Neural progenitor cell (in vitro differentiated cells): ENCODE measurements at places on chromosomes 2 and 18. TPM values are rescaled to one million over a fixed set of nuclear protein-coding genes. Genes with fewer than 3 reads are reported as not detected.
A peak's percentile ranks its signal among the peaks of the same experiment; 100 is the strongest.

ERBB4 gene
- total RNA-seq, result 0.59 and 1.5 TPM in 2 replicates

DNA sequence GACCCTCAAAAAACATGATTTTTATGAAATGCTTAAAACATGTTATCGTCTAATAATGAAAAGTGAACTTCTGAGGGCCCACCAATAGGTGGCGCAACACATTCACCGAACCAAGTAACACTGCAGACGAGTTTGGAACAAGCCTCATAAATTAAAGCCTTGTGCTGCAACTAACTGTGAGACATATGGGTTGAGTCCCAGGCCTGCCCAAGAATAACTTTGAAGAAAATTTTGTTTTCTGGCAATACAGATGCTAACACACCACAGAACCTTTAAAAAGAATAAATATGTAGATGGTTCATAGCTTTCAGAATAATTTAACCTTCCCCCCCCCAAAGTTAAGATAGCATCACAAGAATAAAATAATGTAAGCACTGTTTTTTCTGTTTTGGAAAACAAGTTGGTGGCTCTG lies 285.9 kb downstream of the RNF144A start:
- peak; percentile 71 for DNase-seq

CNTNAP5 gene
- 0.19 TPM in 1 of 2 replicates, not detected in the other for total RNA-seq

DNA sequence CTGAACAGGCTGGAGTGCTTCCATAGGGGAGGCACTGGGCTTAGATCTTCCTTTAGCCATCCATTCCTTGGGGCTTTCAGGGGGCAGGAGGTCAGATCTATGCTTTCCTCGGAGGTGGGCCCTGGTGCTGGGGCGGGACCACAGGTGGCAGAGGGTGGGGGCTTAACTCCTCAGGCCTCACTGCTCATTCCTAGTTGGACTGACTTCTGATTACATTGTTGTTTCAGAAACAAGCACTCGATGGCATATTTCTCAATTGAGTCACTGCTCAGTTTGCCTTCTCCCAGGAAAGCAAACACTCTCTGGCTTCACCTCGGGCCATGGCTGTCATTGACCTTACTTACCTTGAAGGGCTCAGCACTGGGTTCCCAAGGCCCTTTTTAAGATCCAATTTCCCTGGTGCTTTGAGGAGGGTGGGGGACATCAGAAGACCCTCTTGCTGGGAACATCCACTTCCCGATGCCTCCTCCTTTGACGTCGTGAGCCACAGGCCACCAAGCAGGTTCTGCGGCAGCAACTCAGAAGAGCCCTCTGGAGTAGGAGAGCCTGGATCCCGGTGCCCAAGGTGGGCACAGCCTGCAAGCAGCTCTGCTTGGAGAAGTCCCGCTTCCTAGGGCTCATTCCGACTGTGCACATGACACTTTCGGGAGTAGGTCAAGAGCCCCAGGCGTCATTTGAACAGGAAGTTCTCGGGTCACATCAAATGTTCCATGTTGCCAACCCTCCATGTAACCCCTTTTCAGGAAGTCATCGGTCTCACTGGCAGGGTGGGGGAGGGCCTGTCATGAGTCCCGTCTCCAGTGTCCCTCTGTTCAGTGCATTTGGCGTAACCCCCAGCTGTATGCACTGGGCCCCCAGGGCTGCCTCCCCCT lies 40.6 kb downstream of the SDC1 start:
- no peak for DNase-seq

DNA sequence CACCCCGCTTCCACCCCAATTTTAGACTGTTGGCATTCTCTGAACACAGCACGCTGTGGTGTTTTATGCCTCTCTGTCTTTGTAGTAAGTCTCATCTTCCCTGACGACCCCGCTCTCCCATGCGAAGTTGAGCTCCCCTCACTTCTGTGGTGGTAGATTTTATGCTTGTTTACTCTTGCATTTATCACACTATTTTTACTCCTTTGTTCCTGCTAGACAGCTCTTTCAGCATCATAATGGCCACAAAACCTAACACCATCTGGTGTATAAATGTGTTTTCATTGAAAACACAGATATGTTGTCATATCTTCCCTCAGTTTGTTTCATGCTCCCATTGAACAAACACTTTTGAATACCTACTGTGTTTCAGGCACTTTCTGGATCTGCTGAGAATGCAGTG lies 57.1 kb downstream of the PKP4 start:
- no peak for DNase-seq

DNA sequence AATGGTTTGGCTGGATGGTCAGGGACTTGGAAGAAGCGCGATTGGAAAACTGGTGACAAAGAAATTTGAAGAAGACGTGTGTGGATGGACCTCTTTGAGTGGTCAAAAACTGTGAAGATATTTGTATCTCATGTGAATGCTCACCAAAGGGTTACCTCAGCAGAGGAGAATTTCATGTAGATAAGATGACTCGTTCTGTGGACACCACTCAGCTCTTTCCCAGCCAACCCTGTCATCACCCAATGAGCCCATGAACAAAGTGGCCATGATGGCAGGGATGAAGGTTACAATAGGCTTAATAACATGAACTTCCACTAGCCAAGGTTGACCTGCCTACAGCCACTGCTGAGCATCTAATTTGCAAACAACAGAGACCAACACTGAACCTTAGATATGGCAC lies 248.3 kb downstream of the KCNE4 start:
- DNase-seq, result no peak

DNA sequence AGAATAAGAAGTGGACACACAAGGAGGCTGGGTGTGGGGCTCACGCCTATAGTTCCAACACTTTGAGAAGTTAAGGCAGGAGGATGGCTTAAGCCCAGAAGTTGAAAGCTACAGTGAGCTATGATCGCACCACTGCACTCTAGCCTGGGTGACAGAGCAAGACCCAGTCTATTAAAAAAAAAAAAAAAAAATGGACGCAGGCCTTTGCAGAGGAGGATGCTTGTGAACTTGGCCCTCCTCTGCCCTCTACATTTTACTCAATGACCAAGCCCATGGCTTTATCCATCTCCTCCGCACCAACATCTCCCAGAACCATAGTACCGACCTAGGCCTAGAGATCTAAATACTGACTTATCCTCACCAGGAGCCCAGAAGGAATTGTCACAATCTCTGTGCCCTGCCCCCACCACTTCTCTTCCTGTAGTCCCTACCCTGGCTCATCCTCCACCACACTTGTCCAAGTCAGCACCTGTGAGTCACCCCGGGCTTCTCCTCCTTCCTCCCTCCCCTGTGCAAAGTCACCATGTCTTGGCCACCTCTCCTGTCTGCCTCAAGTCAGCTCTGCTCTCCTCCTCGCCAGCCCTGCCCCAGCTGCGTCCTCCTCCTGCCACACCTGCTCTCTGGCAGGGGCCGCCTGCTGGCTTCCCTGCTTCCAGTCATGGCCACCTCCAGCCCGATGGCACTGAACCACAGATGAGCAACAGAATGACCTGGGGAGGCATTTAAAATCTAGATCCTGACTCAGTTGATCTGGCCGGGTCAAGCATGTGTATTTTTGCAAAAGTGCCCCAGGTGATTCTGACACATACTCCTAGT lies 35.8 kb upstream of the ASPRV1 start:
- no peak for DNase-seq

MEP1B gene
- not detected in 2 replicates for total RNA-seq

STPG4 gene
- not detected in 2 replicates for total RNA-seq

POTEJ gene
- 0.21 TPM in 1 of 2 replicates, not detected in the other for total RNA-seq

DNA sequence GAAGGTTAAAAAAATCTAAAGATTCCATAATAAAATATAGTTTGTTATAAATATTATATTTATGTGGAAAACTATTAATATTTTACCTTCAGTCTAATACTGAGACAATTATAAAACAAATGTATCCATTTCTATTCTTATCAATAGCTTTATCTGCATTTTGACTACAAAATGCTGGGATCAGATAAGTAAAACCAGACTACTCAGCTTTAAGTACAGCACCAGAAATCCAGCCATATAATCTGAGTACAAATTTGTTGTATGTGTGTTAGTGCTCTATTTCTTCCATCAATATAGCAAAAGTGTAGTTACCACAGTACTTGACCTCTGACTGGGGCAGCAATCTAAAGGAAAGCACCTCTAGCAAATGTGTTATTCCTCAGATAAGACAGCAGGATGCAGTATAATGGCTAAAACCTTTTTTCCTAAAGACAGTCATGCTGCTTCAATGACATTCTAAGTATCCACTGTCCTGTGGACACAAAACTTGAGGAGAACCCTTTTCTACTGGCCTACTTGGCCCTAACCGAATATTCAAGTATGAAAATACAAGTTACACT lies 68.1 kb downstream of the OLA1 start:
- peak; percentile 31 for DNase-seq

FBXO48 gene
- total RNA-seq, result 2.7 and 2.9 TPM in 2 replicates
